Endothelial cell of umbilical vein (primary cell): ENCODE measurements at places on chromosomes 5 and 9. TPM values are rescaled to one million over a fixed set of nuclear protein-coding genes. Genes with fewer than 3 reads are reported as not detected.

SPRY4 gene
- polyA plus RNA-seq: 9.3 and 11.0 TPM in 2 replicates

FOXD4L4 gene
- polyA plus RNA-seq: not detected in 2 replicates

ASS1 gene
- 12.4 and 14.9 TPM in 2 replicates for polyA plus RNA-seq

CKMT2 gene
- not detected in 2 replicates for polyA plus RNA-seq

BTNL3 gene
- polyA plus RNA-seq: not detected in 2 replicates

TMEM252 gene
- polyA plus RNA-seq: not detected in 2 replicates

SPINK4 gene
- polyA plus RNA-seq: not detected in 2 replicates

CHSY3 gene
- 2.2 and 2.8 TPM in 2 replicates for polyA plus RNA-seq

CD72 gene
- polyA plus RNA-seq: 0.39 TPM in 1 of 2 replicates, not detected in the other

GPRIN1 gene
- polyA plus RNA-seq: 2.4 and 2.6 TPM in 2 replicates

PCA3 gene
- 0.86 and 0.88 TPM in 2 replicates for polyA plus RNA-seq

TNFSF15 gene
- 7.3 and 8.4 TPM in 2 replicates for polyA plus RNA-seq

SPINK7 gene
- polyA plus RNA-seq: not detected in 2 replicates

PTPRD gene
- polyA plus RNA-seq: 5.7 and 6.5 TPM in 2 replicates

NINJ1 gene
- 57.7 and 75.4 TPM in 2 replicates for polyA plus RNA-seq

- H3K36me3 ChIP-seq: no peaks in the 10 kb centered on the region
- H3K27me3 ChIP-seq: no peaks in the 10 kb centered on the region
- DNase-seq: peak; percentile 32
- no peak overlapping the region for H3K4me3 ChIP-seq
- peaks cover 44% of the 10 kb centered on the region for H3K4me1 ChIP-seq
- H3K27ac ChIP-seq: peak overlapping the region; percentile 16
Measured at GRCh38 chr5:127958421-127959011, 125.0 kb upstream of the SLC12A2 start.

- H3K4me1 ChIP-seq: peaks cover 11% of the 10 kb centered on the region
- no peak for DNase-seq
- H3K27me3 ChIP-seq: no peaks in the 10 kb centered on the region
- H3K4me3 ChIP-seq: no peak overlapping the region
- H3K36me3 ChIP-seq: no peaks in the 10 kb centered on the region
Measured at GRCh38 chr9:12875191-12875590, 100.4 kb downstream of the LURAP1L start.

- no peak overlapping the region for H3K27ac ChIP-seq
- DNase-seq: no peak
- no peaks in the 10 kb centered on the region for H3K36me3 ChIP-seq
- no peaks in the 10 kb centered on the region for H3K27me3 ChIP-seq
- no peak overlapping the region for H3K4me3 ChIP-seq
Measured at GRCh38 chr5:2007496-2007877, 124.8 kb upstream of the IRX4 start.

DNA sequence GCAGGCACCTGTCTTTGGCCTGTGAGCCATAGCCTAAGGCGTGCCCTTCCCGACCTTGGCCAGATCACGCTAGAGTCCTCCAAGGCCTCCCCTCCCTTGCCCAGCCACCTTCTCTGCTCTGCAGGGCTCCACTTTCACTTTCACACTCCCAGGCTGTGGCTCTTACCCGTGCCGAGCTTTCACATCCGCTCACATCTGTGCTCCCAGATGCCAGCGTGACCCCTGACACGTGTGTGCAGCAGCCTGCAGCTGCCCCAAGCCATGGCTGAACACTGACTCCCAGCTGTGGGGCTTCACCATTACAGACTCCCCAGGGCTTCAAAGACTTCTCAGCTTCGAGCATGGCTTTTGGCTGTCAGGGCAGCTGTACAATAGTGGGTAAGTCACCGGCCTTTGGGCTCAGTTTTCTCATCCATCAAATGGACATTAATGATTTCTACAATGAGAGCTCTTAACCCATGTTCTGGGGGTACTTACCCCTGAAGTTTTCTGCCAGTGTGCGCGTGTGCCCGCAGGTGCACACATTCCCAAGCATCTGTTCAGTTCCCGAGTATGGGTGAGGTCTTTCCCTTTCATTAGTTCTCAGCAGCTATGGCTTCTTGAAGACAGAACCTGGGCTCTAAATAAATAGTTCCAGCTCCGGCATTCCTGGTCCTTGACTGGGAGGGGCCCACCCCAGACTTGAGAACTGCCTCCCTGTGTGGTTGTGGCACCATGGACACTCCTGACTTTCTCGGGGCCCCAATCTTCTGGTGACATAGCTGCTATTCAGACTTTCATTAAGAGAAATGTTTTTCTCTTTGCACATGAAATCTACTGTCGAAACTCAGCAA is 118.6 kb downstream of the RGS3 start:
- H3K27me3 ChIP-seq: no peaks in the 10 kb centered on the region
- DNase-seq: peak; percentile 55
- H3K4me3 ChIP-seq: no peak overlapping the region
- H3K36me3 ChIP-seq: peaks cover 5% of the 10 kb centered on the region
- H3K27ac ChIP-seq: peak overlapping the region; percentile 20
- peaks cover 53% of the 10 kb centered on the region for H3K4me1 ChIP-seq

GRCh38 chr5:110612794-110613247 is 113.7 kb downstream of the TMEM232 start:
- H3K27me3 ChIP-seq: no peaks in the 10 kb centered on the region
- DNase-seq: no peak
- no peak overlapping the region for H3K27ac ChIP-seq
- no peaks in the 10 kb centered on the region for H3K4me1 ChIP-seq

DNA sequence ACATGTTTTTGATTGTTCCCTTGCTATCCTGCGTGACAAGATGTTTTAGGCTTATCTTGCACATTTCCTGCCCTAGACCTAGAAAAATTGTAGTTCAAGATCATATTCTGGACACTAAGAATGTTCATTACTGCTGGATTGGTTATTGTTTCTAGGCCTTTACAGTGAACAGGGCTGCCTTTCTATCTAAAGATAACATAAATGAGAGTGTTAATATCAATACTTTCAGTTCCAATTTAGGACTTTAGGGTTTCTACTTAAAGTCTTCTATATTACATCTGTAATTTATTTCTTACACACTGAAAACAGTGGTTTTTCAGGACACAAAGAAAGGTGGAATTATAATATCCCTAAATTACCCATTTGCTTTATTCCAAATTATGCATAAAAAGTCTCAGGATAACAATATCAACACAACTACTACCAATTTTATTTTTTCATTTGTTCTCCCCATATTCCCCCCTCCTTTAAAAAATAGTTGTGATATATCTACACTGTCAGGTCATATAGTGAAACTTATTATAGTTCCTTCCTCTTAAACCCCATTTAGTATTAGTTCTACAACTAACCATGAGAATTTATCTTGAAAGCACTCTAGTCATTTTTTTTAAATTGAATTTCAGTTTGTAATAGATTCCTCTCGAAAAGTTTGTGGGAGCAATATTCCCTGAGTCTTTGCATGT is 293.9 kb upstream of the RIOK2 start:
- no peak for DNase-seq
- H3K36me3 ChIP-seq: no peaks in the 10 kb centered on the region
- no peak overlapping the region for H3K4me3 ChIP-seq
- H3K27me3 ChIP-seq: no peaks in the 10 kb centered on the region
- H3K27ac ChIP-seq: no peak overlapping the region

- H3K36me3 ChIP-seq: no peaks in the 10 kb centered on the region
Measured at GRCh38 chr9:91174772-91175171, 186.9 kb downstream of the AUH start.

DNA sequence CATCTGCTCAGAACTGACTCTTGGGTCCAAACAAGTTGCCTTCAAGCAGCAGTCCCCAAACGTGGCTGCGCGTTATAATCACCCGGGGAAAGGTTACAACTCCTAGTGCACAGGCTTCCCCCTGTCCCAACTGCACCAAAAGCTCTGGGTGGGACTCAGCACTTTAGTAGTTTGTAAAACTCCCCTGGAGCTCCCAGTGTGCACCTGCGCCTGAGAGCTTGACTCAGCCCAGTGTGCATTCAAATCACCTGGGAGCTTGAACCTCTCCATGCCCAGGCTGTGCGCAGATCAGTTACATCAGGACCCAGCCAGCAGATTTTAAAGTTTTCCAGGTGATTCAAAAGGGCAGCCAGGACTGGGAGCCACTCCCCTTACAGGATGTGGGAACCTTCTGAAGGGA is 151.4 kb downstream of the COL23A1 start:
- no peak for DNase-seq
- H3K27me3 ChIP-seq: no peaks in the 10 kb centered on the region
- H3K4me3 ChIP-seq: no peak overlapping the region
- no peaks in the 10 kb centered on the region for H3K4me1 ChIP-seq

DNA sequence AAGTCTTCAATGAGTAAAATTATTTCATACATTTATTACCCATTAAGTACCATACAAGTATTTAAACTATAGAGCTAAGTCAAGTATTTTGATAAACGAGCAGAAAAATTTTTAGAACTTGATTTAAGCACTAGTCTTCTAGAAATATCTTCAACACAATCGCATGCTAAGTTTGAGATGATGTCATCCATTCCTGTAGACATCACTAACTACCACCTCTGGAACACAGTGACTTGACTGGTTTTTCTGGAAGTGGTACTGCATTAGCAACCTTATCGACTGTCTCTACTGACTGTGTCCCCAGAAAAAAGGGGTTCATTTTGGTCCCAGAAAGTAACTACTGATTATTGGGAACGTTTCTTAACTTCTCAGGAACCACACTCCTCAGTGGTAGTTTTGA is 69.0 kb downstream of the CDC14B start:
- H3K4me3 ChIP-seq: no peak overlapping the region
- H3K4me1 ChIP-seq: no peaks in the 10 kb centered on the region
- no peaks in the 10 kb centered on the region for H3K36me3 ChIP-seq
- H3K27ac ChIP-seq: no peak overlapping the region
- no peak for DNase-seq

DNA sequence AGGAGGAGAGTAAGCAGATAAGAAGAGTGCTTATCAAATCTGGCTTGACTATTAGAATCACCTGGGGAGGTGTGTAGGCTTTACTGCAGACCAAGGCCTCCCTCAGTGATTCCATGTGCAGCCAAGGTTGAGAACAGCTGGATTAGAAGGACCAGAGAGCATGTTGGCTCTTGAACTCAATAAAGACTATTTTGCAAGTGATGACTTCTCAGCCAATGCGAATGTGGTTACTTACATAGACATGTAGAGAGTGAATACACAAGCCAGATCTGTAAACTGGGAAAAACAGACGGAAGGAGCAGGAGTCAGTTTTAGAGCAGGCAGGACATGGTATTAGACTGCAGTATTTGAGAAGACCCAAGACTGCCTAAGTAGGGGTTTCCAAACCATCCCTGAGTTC is 48.5 kb downstream of the MAMDC2 start:
- no peak overlapping the region for H3K4me3 ChIP-seq
- H3K4me1 ChIP-seq: no peaks in the 10 kb centered on the region
- peaks cover 13% of the 10 kb centered on the region for H3K27me3 ChIP-seq
- no peak for DNase-seq
- no peak overlapping the region for H3K27ac ChIP-seq

DNA sequence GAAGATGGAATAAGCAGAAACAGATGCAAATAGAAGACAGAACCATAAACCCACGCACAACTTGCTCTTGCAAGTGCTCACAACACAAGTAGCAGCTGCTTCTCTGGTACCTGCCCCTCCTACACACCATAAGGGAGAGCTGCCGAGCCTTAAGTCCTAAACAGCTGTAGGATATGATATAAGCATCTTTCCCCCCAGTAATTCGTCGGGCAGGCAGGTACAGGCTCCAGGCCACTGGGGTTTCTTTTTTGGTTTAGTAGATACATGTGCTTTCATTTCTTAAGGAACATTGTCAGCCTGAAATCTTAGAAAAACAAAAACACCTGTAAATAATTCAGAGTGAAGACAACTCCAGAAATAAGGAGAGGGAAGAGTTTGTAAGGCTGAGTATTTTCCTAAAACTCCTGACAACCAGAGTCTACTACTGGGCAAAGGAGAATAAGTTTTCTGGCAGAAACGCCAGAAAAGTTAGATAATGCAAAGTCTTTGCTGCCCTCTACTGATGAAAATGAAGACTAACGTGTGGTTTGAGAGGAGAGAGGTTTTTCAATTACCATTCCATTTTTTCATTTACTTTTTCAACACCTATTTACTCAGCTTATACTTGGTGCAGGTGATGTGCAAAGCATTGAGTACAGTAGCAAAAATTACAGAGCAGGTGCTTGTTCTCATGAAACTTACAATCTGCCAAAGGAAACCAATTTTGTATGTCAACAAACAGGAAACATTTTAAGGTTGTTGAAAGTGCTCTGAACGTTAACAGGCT is 20.1 kb upstream of the TCERG1 start:
- H3K4me3 ChIP-seq: no peak overlapping the region
- H3K27ac ChIP-seq: no peak overlapping the region
- no peaks in the 10 kb centered on the region for H3K4me1 ChIP-seq
- DNase-seq: peak; percentile 44

DNA sequence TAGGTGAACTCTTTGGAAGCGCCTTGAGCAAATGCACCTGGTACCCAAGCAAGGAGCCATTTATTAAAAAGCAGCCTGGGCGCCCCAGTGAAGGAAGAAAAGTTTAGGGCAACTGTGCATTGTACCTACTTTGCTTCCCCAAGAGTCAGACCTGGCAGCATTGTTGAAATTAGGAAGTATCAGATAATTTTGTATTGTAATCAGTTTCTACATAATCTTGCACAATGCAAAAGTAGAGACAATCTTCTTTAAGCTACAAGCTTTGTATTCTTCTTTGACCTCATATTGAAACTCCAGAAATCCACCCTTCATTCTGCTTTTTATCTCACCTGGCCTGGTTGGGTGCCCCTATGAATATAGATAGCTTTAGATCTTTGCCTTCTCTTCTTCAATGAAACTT is 490.8 kb downstream of the RASEF start:
- no peaks in the 10 kb centered on the region for H3K4me1 ChIP-seq
- no peak for DNase-seq
- H3K36me3 ChIP-seq: no peaks in the 10 kb centered on the region
- no peaks in the 10 kb centered on the region for H3K27me3 ChIP-seq

DNA sequence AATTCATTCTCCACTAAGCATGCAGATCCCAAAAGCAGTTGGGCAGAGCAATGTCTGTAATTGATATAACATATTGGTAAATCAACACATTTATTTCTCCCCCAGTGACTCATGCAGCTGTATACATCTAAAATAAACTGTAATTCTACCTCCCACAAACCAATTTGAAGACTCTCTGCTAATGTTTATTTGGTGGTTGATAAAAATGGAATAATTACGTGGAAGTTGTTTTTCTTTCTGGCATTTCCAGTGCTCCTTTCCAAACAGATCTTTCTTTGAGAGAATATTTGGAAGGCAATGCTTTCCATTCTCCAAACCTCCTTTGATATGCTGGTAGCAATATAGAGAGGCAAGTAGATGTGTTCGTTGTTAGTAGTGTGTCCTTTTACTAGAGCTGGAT is 194.7 kb downstream of the CHSY3 start:
- H3K27ac ChIP-seq: no peak overlapping the region
- no peaks in the 10 kb centered on the region for H3K36me3 ChIP-seq
- no peak for DNase-seq

DNA sequence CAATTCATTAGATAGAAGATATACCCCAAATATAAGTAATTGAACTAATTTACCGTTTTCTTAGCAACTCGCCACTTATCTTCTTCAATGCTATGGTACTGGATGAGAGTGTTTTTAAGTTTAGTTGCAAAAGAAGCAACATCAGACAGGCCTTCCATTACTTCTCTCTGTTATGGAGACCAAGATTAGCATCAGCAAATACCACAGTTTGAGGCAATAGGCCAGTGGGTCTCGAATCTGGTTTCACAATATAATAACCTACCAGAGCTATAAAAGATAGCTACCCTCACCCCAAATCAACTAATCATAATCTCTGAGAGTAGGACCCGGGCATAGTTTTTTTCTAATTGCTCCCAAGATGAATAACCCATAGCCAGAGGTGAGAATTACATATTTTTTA is 5.1 kb downstream of the STARD4 start:
- peaks cover 2% of the 10 kb centered on the region for H3K36me3 ChIP-seq
- no peak for DNase-seq
- H3K27ac ChIP-seq: no peak overlapping the region

GRCh38 chr9:124311283-124311682 is 53.5 kb downstream of the NEK6 start:
- H3K4me1 ChIP-seq: peaks cover 35% of the 10 kb centered on the region
- H3K4me3 ChIP-seq: no peak overlapping the region
- no peak overlapping the region for H3K27ac ChIP-seq
